ENCODE measurements at places on chromosomes 4 and X.

GRCh38 chr4:168803732-168804131 lies 206.3 kb downstream of the CBR4 start:
- no peak for DNase-seq

- DNase-seq = no peak
Measured at GRCh38 chr4:113674733-113675132, 86.8 kb downstream of the CAMK2D start.

- DNase-seq = peak; percentile 4
Measured at GRCh38 chrX:49106930-49107329, 16.6 kb downstream of the GPKOW start.

GRCh38 chr4:69054578-69055200 lies 41.6 kb upstream of the UGT2B7 start:
- no peak for DNase-seq

- no peak for DNase-seq
Measured at GRCh38 chr4:148444296-148445070, 2.3 kb upstream of the NR3C2 start.

DNA sequence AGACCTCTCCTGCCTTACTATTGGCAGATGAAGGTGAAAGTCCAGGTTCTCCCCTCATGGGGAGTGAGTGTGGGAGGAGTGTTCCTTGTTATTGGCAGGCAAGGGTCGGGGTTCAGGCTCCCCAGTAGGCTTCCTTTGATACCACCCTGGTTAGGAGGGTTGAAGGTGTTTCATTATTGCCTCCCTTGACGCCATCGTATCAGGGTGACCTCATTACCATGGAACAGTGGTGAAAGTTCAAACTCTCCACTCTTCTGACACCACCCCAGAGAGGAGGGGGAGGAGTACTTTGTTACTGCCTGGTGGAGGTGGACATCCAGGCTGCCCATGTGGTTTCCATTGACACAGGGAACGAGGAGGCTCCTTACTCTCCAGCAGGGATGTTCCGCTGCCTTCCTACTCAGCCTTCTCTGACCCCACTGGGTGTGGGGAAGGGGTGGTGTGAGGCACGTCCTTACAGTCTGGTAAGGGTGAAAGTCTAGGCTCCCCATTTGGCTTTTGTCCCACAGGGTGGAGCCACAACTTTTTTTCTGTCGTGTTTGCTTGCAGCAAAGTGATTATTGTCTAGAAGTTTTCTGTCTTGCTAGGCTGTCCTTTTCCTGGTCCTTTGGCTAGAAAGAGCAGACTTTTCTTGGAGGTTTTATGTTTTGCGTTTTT lies 37.2 kb upstream of the USP9X start:
- DNase-seq = no peak

- no peak for DNase-seq
Measured at GRCh38 chrX:65740909-65741308, 73.5 kb downstream of the MSN start.

DNA sequence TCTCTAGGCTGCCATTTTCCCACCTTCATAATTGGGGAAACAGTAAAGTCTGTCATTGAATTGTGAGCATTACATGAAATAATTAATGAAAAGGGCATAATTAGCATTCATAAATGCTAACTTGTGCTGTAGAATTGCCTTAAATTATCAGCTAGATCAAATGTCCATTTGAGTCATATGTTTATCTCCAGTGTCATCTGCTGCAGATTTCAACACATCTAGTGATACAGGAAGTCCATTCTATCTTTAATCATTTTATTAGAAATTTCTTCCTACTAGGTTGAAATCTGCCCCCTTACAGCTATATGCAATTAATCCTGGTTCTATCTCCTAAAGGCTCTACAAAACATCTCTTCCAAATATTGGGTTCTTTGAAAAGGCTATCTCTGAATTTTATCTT lies 240.3 kb upstream of the GALNT7 start:
- no peak for DNase-seq

DNA sequence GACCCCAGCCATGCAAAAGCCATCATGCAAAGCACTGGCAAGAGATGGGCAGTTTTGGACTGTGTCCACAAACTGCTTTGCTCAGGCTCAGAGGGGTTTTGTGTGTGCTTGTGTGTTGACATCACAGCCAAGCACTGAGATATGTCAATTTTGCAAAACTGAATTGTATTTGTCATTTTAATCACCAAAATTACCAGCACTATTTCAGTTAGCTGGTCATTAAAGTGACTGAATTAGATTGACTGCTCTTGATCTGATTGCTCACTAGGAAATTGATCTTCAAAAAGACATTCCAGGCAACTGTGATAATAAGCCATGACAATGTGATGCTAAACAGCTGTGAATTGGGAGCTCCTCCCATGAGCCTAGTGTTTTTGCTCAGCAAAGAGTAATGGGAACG lies 337.3 kb upstream of the GNPDA2 start:
- DNase-seq = no peak
